ENCODE measurements at places on chromosomes 11 and 22. TPM values are rescaled to one million over a fixed set of nuclear protein-coding genes. Genes with fewer than 3 reads are reported as not detected.

DNA sequence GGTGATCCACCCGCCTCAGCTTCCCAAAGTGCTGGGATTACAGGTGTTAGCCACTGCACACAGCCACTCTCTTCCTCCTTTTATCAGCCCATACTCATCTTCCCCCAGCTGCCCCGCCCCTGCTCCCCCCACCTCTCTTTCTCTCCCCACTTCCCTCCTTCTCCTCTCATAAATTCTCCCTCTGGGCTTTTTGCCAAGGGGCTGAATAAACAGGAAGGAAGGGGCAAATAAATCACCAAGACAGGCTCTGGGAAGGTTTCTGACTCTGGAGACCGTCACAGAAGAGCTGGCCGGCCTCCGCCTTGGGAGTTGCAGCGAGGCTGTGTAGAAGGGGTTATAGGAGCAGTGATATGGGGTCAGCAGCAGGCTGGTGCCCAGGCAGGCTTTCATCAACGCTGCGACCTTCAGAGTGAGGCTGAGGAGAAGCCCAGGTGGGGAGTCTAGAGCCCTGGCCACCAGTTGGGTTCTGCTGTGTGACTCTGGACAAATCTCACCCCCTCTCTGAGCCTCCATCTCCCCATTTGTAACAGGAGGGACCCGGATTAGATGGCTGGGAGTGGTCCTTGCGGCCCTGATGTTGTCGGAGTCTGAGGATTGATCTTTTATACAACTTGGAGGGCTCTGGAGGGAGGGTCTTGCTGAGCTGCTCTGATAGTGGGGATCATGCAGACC lies 62.6 kb upstream of the RASD2 start:
- DNase-seq: peak; percentile 79

DNA sequence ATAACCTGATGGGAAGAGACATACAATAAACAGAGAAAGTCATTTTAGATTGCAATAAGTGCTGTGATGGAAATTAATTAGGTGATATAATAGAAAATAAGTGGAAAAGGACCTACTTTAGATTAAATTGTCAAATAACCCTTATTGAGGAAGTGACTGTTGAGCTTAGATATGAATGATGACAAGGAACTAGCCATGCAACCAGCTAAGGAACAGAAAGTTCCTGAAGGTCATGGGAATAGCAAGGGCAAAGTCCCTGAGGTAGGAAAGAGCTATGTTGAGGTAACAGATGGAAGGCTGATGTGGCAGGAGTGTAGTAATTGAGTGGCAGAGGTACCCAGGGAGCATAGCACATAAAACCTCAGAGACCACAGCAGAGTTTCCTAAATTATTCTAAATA lies 135.2 kb downstream of the WNT11 start:
- DNase-seq: no peak

GRCh38 chr22:36369922-36370791 lies 17.6 kb downstream of the MYH9 start:
- DNase-seq: no peak

DNA sequence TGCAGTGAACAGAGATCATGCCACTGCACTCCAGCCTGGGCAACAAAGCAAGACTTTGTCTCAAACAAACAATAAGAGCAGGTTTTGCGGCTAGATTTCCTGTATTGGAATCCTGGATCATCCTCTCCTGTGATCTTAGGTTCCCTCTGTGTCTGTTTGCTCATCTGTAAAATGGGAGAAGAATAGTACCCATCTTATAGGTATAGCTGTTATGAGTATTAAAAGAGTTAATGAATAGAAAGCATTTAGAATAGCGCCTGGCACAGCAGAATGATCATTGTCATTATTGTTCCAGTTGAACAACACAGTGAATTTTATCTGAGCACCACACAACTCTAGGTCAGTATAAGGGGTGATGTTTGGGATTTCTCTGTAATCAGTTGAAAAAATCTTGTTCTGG lies 10.8 kb downstream of the MARK2 start:
- no peak for DNase-seq

- DNase-seq: no peak
Measured at GRCh38 chr11:61480994-61481335, 27.6 kb upstream of the LRRC10B start.

- no peak for DNase-seq
Measured at GRCh38 chr22:30823015-30823370, 128.3 kb downstream of the OSBP2 start.

- DNase-seq: no peak
Measured at GRCh38 chr11:1864831-1865665, 12.2 kb downstream of the LSP1 start.

DNA sequence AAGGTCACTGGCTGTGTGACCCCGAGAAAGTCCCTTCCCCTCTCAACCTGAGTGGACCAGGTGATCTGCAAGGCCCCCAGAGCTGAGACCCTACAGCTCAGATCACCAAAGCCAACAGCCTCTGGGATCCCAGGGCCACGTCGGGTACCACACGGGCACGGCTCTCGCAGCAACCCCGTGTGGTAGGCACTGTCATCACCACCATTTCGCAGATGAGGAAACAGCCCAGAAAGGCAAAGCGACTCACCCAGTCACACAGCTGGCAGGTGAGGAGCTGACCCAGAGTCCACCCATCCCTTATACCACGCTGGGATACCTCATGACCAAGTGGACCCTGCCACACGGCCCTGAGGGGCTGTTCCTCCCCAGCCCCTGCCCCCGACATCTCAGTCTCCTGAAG lies 2.8 kb downstream of the ATP5MGL start:
- DNase-seq: no peak

DNA sequence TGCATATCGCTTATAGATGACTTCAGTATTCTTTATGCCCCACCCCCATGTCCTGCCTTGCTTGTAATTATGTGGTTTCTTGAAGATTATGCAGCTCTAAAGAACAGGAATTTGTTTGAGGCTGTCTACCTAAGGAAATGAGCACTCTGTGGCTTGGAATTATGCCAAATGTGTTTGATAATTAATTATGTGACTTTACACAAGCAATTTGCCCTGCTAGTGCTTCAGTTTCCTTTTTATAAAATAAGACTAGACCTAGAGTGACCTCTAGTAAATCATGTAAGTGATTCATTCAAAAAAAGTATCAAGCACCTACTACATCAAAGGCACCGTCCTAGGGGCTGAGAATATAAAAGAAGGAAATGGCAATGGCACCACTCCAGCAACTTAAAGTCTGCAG lies 491.5 kb upstream of the KIRREL3 start:
- DNase-seq: peak; percentile 74

- DNase-seq: peak; percentile 35
Measured at GRCh38 chr11:76455331-76455730, 10.5 kb downstream of the EMSY start.

- DNase-seq: no peak
Measured at GRCh38 chr22:30265823-30266444, 717 bp downstream of the OSM start.

DNA sequence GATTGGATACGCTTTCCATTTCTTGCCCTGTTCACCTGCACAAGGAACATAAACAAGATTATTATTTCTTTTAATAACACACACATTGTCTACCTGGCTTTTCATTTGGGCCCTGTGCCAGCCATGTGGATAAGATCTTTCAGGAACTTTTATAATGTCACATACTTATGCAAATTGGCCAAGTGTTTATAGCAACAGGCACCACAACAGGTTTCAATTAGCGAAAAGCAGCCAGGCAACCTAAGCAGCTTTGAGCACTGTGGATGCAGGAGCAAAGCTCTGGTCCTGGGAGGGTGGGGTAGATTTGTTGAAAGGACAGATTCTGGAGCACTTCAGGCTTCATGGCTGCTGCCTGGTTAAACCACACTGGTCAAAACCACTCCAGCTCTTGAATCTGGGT lies 217.4 kb downstream of the BARX2 start:
- no peak for DNase-seq

DNA sequence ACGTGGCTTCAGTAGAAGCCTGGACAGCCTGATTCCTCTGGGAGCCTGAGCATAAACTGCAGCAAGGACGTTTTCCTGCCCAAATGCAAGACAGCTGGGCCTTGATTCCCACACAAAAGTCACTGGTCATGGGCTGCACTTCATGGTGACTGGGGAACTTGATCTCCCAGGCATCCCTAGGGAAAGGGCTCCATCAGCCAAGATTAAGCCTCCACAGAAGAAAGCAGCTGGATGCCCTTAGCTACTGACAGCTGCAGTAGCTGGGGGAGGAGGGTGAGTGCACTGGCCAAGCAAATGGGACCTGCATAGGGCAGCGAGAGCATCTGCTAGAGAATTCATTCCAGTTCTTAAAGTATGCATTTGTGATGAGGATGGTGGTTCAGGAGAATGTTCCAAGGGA lies 267.4 kb upstream of the ISX start:
- no peak for DNase-seq

GRCh38 chr11:131616481-131617140 lies 246.2 kb downstream of the NTM start:
- no peak for DNase-seq

- peak; percentile 42 for DNase-seq
Measured at GRCh38 chr11:78798663-78799062, 224.0 kb upstream of the NARS2 start.

The PRRG4 gene
- total RNA-seq: 0.14 TPM

The SPTY2D1 gene
- total RNA-seq: 19.7 TPM

The ZBTB16 gene
- 0.36 TPM for total RNA-seq

The ELFN2 gene
- total RNA-seq: 2.8 TPM

The FBLN1 gene
- total RNA-seq: 72.5 TPM

The OR51B4 gene
- not detected for total RNA-seq

The PATE4 gene
- total RNA-seq: not detected

The ALDH3B2 gene
- not detected for total RNA-seq

The ADAMTS15 gene
- 13.8 TPM for total RNA-seq

The ALG9 gene
- 24.9 TPM for total RNA-seq

The CAT gene
- total RNA-seq: 17.6 TPM

The LIF gene
- 63.3 TPM for total RNA-seq

The KLHDC7B gene
- total RNA-seq: 1.9 TPM

The DGAT2 gene
- 0.73 TPM for total RNA-seq

The SAA1 gene
- total RNA-seq: 0.43 TPM

The MMP13 gene
- total RNA-seq: 3.9 TPM

The SCN3B gene
- 1.9 TPM for total RNA-seq

The ATP6V1E1 gene
- 153 TPM for total RNA-seq

All from astrocyte (in vitro differentiated cells and primary cell).